ENCODE measurements at places on chromosomes 2 and 18. TPM values are rescaled to one million over a fixed set of nuclear protein-coding genes. Genes with fewer than 3 reads are reported as not detected.

DNA sequence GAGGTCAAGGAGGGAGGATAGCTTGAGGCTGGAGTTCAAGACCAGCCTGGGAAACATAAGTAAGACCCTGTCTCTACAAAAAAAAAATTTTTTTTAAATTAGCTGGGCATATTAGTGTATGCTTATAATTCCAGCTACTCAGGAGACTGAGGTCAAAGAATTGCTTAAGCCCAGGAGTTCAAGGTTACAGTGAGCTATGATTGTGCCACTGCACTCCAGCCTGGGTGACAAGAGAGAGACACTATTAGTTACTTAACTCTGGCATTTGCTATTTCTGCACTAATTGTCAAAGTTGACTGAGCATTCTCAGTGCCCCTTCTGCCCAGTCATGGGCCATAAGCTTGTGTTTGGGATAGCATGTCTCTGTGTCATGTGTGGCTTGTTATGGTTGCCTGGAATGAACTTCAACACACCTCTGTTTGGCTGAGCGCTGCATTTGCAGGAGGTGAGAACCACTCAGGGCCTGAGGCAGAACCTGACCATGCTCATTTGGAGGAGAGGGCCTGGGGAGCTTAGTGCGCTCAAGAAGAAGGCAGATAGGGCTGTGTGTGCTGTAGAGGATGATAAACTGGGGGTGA lies 77.7 kb downstream of the SH3RF3 start:
- DNase-seq: no peak

DNA sequence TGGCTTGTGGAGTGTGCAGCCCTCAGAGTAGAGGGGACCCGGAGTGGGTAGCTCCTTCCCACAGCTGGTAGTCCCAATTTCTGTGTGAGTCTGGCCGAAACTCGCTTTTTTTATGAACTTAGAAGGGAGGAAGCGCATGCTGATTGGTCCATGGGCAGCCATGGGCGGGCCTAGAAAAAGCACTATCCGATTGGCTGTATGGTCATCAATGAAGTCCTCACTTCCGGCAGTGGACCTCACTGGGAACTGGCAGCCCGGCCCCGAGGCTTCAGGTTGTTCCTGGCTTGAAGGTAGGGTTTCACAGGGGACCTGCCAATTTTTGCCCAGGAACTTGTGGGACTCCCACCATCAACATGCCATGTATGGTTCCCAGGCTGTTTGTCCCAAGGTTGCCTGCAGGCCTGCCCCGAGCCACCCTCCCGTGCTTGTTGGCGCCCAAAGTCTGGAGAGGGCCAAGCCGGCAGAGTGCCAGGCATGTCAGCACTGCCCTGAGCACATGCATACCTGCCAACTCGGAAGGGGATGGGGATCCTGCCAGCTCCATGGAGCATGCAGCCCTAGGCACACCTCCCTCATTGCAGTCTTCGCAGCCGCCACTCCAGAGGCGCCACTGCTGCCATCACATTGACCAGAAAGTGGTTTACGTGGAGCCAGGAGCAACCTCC lies 98.5 kb downstream of the ATP9B start:
- no peak for DNase-seq

- peak; percentile 98 for DNase-seq
Measured at GRCh38 chr2:68252400-68253218, at the start of gene PPP3R1. TSS of gene PPP3R1 (minus strand) at chr2:68252532. CDS start at chr2:68252127, 405 bp downstream.

The RSAD2 gene
- 2.3 TPM for total RNA-seq

The LCT gene
- total RNA-seq: 36.1 TPM

DNA sequence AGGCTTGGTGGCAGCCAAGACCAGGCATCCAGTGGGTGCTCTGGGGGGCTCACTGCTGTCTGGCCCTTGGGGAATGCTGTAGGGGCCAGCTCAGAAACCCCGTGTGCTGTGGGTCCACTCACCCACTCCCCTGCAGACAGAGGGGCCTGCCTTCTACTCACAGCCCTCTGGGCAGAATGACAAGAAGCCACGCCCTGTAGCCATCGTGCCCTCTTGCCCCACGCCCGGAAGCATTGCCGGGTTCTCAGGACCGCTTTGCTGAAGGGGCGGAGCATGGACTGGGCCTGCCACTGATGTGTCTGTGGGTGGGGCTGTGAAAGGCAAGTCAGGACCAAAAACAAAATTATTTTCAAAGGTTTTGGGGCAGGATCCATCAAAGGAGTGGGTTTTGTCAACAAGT lies 27.8 kb downstream of the GLI2 start:
- no peak for DNase-seq

DNA sequence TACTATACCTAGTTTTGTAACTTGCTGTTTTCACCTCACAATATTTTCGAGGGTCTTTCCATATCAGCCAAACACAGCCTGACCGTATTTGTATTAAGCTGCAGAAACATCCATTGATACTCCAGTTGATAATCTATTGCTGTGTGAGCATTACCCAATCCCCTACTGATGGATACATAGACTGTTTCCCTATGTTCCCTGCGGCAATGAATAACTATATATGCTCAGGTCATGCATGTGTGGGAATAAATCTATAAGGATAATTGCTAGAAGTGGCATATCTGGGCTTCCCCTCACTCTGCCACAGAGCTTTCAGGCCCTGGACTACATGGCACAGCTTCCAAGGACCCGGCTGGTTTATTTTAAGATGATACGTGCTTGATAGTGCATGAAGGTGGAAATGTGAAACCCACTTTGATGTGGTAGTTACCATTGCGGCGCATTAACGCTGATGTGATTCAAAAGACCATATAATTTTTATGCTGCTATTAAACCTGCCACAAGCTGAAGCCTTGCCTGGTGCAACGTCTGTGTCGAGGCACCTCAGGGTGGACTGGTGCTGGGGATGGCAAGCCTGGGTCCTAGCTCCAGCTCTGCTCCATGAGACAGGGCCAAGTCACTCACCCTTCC lies 130.8 kb upstream of the MSH6 start:
- DNase-seq: no peak
